NCI-H2227 treated with DMSO at 0.1 percent for 48 hours (cell line): ENCODE measurements at places on chromosomes 13 and 19.

DNA sequence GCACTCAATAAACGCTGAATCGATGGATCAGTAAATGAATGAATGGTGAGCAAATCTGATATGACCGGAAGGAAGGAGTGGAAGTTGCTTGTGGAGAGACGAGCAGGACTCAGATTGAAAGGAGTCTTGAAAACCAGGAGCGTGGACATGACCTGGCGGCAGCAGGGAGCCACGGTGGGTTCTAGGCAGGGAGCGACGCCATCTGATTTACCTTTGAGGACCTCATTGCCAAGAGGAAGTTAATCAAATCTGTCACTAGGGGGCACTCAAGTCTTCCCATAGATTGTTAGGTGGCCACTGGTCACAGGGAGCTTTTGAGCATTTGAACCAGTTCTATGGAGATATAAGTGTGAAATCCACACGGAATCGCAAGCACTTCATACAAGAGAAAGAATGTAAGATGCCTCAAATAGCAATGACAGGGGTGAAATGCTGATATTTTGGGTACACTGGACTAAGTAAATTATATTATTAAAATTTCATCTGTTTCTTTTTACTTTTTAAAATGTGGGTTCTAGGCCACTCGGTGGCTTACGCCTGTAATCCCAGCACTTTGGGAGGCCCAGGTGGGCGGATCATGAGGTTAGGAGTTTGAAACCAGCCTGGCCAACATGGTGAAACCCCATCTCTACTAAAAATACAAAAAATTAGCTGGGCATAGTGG lies 9.2 kb upstream of the FBN3 start:
- DNase-seq: peak; percentile 43

GRCh38 chr13:49410477-49410876 lies 33.4 kb downstream of the CAB39L start:
- DNase-seq: no peak

- no peak for DNase-seq
Observed at GRCh38 chr13:98847780-98848179, 95.3 kb upstream of the SLC15A1 start.

GRCh38 chr13:41941174-41941573 lies 19.7 kb downstream of the VWA8 start:
- no peak for DNase-seq

GRCh38 chr13:97224544-97225300 lies 2.6 kb downstream of the MBNL2 start:
- no peak for DNase-seq

- no peak for DNase-seq
Observed at GRCh38 chr13:111049791-111050538, 65.1 kb upstream of the ARHGEF7 start.

DNA sequence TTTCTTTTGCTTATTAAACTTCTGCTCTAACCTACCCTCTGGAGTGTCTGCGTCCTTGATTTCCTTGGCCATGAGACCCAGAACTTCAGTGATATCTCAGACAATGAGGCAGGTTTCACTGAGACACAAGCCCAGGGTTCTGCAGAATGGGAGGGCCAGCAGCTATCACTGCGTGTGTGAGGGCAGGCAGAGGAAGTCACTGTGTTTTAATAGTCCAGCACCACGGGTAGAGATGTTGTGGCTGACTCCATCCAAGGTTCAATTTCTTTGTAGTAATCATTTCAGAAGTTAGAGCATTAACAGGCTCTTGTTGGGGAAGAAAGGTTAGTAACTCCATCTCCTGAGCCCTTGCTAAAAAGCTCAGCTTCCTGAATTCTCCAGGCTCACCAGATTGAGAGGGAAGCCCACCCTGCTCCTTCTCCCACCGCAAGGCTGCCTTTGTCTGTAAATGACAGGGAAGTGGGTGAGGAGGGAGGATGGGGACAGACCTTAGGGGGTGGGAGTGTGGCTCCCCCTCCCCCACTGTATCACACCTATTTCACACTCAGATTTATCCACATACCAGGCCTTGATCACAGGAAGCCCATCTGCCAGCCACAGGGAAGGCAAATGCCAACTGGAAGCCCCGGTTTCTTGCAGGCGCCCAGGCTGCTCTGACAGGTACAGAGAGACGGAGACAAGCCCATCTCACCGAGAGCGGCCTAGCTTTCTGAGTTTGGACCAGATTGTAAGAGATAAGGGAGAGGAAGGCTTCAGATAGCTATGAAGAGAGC lies 2.1 kb downstream of the C19orf12 start:
- no peak for DNase-seq

DNA sequence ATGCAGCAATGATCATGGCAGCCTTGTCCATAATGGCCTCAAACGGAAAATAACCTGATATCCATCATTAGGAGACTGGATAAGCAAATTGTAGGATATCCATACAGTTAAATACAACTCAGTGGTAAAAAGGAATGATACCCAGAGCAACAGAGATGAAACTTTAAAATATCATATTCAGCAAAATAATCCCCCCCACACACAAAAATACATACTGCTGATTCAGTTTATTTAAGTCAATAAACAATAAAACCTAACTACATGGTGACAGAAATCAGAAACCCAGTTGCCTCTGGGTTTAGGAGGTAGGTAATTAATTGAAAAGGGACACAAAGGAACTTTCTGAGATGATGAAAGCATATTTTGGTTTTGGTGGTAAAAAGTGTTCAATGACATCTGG lies 27.9 kb upstream of the DLEU7 start:
- no peak for DNase-seq

DNA sequence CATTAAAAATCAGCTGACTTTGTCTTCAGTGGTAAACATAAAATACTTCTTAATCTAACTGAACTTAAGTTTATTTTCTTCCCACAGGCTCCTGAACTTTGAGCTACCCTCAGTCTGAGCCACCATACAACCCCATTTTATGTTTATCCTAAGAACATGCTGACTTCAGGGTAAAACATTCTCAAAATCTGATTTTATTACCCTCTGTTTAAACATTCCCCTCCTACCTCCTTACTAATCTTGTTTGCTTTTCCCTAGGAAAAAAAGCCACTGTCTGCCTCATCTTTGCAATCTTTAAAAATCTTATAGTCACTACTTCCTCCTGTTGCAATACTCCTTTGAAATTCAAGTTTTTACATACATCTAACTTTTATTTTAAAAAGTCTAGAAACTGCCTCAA lies 4.0 kb downstream of the ZNF91 start:
- DNase-seq: no peak

GRCh38 chr19:802498-803098 lies 5.3 kb downstream of the PTBP1 start:
- DNase-seq: peak; percentile 38

DNA sequence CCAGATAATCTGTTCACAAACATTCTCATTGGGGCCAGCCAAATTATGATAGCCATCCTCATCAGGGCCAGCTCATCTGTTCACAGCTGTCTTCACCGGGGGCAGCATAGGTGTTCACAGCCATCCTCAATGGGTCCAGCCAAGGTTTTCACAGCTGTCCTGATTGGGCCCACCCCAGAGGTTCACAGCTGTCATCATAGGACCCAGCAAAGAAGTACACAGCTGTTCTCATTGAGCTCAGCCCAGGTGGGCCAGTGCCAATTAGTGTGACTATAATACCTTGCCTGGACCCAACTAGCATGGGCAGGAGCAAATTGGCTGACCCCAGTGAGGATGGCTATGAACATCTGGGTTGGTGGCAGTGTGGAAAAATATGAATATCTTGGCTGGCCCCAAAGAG lies 1166.0 kb downstream of the UQCRFS1 start:
- no peak for DNase-seq

GRCh38 chr13:86476656-86477055 lies 677.4 kb upstream of the SLITRK6 start:
- no peak for DNase-seq
